Anterior cingulate cortex (tissue), 58 donors: ENCODE measurements at places on chromosomes 1 and 21.

GRCh38 chr1:15835205-15835740 is 12.2 kb upstream of the SPEN start:
- DNase-seq = no peak

- DNase-seq = no peak
Observed at GRCh38 chr1:150194381-150195031, 41.4 kb downstream of the ANP32E start.

- DNase-seq = no peak
Observed at GRCh38 chr1:10957133-10957532, 55.3 kb upstream of the TARDBP start.

DNA sequence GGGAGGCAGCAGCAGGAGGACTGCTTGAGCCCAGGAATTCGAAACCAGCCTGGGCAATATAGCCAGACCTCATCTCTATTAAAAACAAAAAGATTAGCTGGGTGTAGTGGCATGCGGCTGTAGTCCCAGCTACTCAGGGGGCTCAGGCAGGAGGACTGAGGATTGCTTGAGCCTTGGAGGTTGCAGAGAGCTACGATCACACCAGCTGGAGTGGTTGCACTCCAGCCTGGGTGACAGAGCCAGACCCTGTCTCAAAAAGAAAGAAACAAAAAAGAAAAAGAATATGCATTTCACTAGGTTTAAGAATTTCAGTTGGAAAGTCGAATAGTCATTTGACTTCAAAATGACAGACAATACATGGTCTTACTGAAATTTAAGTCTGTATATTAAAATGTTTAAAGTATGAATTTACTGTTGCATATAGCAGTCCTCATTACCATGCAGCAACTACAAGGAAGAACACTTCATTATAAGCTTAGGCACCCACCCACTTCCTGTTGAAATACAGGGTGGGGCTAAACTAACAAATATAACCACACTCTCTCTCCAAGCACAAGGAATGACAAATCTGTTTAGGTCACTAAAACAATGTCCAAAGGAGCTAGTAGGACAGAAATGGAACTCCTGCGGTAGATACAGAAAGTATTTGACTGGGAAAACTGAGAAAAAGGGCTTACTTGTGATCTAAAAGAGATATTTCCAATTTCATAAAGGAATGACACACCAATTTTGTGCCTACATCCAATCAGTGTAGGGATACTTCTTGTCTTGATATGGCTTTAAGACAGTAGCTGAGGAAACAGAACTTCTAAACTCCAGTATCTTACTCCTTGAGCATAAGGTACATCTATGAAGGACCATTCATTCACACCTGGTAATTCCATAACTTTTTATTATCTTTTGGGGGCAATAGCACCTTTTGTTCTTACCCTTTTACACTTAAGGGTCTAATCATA is 44.1 kb downstream of the GPR3 start:
- no peak for DNase-seq

DNA sequence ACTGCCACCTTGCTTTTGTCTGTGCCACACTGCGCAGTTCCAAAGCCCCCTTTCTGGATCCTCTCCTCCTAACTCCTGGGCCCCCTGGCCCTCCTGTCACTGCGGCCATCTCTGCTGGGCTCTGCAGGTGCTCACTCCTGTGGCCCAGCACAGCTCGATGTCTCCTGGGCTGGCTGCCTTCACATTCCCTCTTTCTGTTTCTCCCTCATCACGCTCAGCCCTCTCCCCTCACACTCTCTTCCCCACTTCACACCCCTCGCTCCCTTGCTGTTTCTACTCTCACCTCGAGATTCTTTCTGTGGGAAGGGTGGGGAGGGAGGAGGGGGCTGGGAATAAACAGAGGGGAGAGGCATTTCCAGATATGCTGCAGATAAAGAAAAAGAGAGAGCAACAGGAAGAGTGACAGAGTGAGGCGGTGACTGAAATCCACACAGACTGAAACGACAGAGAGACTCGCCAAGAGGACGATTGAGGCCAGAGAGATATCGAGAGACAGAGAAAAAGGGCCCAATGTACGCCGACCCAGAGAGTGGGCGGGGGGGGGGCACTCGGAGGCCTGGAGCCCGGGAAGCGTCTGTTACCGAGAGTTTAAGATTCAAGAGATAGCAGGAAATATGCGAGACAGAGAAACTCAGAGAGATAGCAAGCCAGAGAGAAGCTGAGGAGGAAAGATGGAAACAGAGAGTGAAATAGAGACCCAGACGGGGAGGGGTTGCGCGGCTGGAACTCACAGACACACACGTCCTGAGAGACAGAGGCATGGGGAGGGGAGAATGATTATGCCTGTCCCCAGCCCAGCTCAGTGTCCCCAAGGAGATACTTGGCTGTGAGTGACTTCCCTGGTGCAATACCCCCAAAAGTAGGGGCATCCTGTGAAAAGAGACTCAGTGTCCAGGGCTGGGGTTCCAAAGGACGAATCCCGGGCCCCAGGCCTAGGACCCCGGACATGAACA is 666 bp downstream of the CSF3R start:
- DNase-seq = no peak

DNA sequence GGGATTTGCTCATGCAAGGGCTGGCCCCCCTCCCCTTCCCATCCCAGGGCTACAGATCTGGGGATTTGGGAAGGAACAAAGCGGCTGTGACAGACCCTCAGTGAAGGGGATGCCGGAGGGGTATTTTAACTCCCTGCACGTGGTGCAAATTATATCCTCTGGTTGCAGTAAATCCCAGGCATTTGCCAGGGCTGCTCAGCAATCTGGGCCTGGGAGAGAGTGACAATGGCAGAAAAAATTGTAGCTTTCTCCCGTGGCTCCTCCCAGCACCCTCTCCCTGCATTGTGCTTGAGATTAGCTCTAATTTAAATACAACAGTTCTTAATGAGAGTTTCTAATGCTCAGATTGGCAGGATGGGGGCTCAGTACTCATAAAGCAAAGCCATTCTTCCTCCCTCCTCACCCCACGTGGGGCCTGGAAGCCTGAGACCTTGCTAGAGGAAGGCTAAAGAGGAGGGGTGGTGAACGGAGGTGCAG is 129.9 kb upstream of the CD34 start:
- no peak for DNase-seq

GRCh38 chr1:152756872-152757271 is 953 bp upstream of the KPRP start:
- no peak for DNase-seq

- DNase-seq = no peak
Observed at GRCh38 chr1:42317308-42317707, 17.7 kb downstream of the FOXJ3 start.

DNA sequence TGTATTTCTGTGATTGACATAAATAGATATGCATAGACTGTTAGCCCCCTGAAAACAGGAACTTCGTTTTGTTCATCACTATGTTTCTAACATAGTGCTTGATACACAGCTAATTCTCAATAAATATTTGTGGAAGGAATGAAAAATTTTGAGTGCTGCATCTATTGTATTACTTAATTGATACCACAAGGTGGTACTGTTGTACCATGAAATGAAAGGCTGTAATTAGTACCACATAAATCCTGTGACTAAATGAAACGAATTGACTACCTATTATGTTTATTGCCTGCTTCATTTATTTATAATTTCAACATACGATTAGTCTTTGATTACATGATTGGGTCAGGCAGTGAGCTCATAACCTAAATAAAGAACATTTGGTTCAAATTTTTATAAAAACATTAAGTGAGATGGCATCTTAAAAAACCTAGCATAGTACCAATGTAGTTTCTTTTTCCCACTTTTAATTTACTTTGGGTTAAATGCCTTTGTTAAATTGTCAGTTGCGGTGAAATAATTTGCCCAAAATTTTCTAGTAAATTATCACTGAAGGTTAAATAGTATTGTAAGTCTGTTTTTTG is 15.0 kb upstream of the TGFB2 start:
- no peak for DNase-seq

- DNase-seq = no peak
Observed at GRCh38 chr1:51263147-51263877, 27.2 kb downstream of the RNF11 start.

DNA sequence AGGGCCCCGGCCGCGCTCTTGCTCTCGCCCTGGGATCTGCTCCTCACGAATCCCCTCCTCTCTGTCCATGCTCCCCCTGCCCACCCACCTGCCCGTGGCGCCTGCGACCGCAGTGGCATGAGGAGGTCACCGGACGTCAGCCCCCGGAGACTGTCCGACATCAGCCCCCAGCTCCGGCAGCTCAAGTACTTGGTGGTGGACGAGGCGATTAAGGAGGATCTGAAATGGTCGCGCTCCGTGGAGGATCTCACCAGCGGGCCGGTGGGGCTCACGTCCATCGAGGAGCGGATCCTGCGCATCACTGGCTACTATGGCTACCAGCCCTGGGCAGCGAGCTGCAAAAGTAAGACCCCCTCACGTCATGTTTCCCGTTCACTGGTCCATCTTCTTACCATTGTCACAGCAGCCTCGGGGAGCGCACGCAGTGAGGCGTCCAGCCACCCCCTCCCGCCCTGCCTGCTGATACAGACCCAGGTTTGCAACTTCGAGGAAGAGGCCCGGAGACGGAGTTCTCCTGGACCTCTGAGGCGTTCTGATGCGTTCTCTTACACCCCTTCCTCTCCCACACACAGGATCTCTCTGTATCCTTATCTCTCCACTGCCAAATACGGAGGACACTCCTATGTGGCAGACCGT is 1.1 kb downstream of the SLC35F3 start:
- no peak for DNase-seq

DNA sequence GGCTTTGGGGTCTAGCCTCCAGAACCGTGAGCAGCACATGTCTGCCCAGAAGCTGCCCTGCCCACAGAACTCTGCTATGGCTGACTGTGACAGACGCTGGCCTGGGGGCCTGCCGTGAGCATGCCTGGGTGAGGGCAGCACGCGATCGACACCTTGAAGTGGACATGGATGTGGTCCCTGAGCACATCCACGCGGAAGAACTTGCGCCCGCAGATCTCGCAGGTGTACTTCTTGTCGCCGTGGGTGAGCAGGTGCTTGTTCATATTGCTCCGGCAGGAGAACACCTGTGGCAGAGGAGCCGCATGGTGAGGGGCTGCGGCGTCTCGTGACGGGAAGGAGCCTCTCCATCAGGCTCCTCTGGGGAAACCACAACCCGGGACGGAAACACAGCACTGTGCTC is 56.0 kb downstream of the PRDM15 start:
- DNase-seq = no peak

GRCh38 chr21:45827881-45828579 is 153.5 kb upstream of the COL6A1 start:
- no peak for DNase-seq

DNA sequence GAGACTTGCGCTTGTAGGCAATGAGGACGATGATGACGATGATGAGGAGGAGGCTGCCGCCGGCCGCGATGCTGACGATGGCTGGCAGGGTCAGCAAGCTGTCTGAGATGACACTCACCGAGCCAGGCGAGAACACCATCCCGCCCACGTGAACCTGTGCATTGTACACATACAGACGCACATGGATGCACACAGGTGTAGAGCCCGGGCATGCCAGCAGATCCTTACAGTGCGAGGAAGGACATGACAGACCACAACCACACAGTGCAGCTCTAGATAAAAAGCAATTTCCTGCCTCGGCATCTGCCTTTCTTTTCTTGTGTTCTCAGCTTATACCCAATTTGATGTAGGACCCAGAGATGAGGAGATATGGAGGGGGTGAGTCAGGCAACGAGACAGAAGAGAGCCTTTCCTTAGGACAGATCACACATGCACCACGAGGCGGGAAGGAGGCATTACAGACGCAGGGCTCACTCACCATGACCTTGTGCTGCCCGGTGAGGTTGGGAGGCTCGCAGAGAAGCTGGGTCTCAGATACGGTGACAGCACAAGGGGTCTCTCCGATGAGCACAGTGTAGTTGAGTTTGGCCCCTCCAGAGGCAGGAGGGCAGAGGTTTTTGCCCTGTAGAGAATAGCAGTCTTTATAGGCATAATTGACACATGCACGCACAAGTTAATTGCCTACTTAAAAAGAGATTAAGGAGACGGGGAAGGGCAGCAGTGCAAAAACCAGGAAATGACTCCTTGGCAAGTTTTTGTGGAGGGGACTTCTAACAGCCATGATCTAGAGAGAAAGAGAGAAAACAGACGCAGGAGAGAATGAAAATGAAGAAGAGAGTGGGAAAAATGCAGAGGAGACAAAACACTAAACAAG is 133.9 kb upstream of the CD34 start:
- DNase-seq = no peak

- DNase-seq = no peak
Observed at GRCh38 chr1:43214501-43215444, 42.6 kb downstream of the CFAP57 start.

GRCh38 chr1:154352245-154352580 is 26.9 kb downstream of the ATP8B2 start:
- DNase-seq = no peak

GRCh38 chr21:22250355-22250754 is 1252.1 kb downstream of the NCAM2 start:
- no peak for DNase-seq
